ENCODE measurements at places on chromosomes 1 and 21.

- H3K27me3 ChIP-seq = no peaks in the 10 kb centered on the region
- DNase-seq = peak; percentile 53
- H3K36me3 ChIP-seq = no peaks in the 10 kb centered on the region
- H3K4me1 ChIP-seq = no peaks in the 10 kb centered on the region
- H3K4me3 ChIP-seq = no peak overlapping the region
- H3K27ac ChIP-seq = no peak overlapping the region
Observed at GRCh38 chr1:5842679-5843078, 149.5 kb downstream of the NPHP4 start.

DNA sequence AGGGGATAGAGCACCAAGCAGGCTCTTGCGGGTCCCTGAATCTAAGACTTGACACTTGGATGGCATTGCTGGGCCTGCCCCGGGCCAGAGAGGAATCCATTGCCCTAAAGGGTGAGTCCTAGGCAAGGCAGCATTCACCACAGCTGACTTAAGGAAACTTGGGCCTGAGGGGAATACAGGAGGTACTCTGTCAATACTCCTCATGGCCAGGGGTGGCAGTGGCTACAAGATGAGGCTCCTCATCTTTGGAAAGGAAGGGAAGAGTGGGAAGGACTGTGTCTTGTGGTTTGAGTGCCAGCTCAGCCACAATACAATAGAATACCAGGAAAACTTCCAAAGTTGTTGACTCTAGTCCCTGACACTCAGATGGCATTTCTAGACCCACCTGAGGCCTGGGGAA, 5.1 kb downstream of the KRTAP22-1 start:
- no peak overlapping the region for H3K4me3 ChIP-seq
- no peak overlapping the region for H3K27ac ChIP-seq
- H3K4me1 ChIP-seq = no peaks in the 10 kb centered on the region
- H3K27me3 ChIP-seq = no peaks in the 10 kb centered on the region
- no peak for DNase-seq
- no peaks in the 10 kb centered on the region for H3K36me3 ChIP-seq

GRCh38 chr1:207812778-207813511, 61.1 kb downstream of the CD46 start:
- H3K36me3 ChIP-seq = peaks cover 75% of the 10 kb centered on the region
- H3K27ac ChIP-seq = peak overlapping the region; percentile 69
- H3K27me3 ChIP-seq = no peaks in the 10 kb centered on the region

GRCh38 chr21:29033871-29034270, 9.4 kb downstream of the USP16 start:
- H3K4me3 ChIP-seq = no peak overlapping the region
- DNase-seq = no peak
- no peak overlapping the region for H3K27ac ChIP-seq
- H3K36me3 ChIP-seq = peaks cover 12% of the 10 kb centered on the region
- no peaks in the 10 kb centered on the region for H3K4me1 ChIP-seq

GRCh38 chr1:58997060-58997411, 213.2 kb upstream of the JUN start:
- H3K27me3 ChIP-seq = no peaks in the 10 kb centered on the region
- no peak for DNase-seq
- no peaks in the 10 kb centered on the region for H3K36me3 ChIP-seq
- no peak overlapping the region for H3K4me3 ChIP-seq
- H3K4me1 ChIP-seq = no peaks in the 10 kb centered on the region

Data from upper lobe of left lung (tissue), 6 donors.